ENCODE measurements at places on chromosomes 3 and 15. TPM values are rescaled to one million over a fixed set of nuclear protein-coding genes. Genes with fewer than 3 reads are reported as not detected.
A peak's percentile ranks its signal among the peaks of the same experiment; 100 is the strongest.

- DNase-seq = no peak
- no peak overlapping the region for H3K27ac ChIP-seq
- no peaks in the 10 kb centered on the region for H3K4me1 ChIP-seq
- H3K4me3 ChIP-seq = no peak overlapping the region
- H3K36me3 ChIP-seq = no peaks in the 10 kb centered on the region
Observed at GRCh38 chr15:70995383-70995970, 102.9 kb downstream of the LRRC49 start.

DNA sequence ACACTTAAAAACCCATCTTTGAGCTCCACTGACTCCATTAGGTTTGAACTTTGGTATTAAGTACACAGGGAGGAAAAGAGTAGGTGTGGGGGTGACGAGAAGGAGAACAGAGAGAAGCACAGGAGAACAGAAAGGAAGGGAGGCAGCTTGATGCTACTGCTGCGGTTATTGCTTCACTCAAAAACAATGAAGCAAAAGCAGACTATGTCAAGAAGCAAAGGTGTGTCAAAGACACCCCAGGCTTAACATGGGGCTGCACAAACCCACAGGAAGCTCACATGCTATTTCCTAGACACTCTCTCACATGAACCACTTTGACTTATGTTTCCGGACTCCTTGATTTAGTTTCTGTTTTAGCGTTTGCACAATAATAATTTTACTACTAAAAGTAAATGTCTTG lies 961.0 kb upstream of the CFAP20DC start:
- H3K36me3 ChIP-seq = peaks cover 17% of the 10 kb centered on the region
- DNase-seq = peak; percentile 78
- no peaks in the 10 kb centered on the region for H3K27me3 ChIP-seq
- H3K4me1 ChIP-seq = peaks cover 78% of the 10 kb centered on the region
- H3K4me3 ChIP-seq = peak overlapping the region; percentile 59

GRCh38 chr3:17546500-17547255 lies 195.8 kb downstream of the TBC1D5 start:
- H3K27ac ChIP-seq = no peak overlapping the region
- H3K4me3 ChIP-seq = no peak overlapping the region
- no peaks in the 10 kb centered on the region for H3K27me3 ChIP-seq

- no peaks in the 10 kb centered on the region for H3K36me3 ChIP-seq
- DNase-seq = no peak
- H3K27me3 ChIP-seq = peaks cover 4% of the 10 kb centered on the region
- H3K27ac ChIP-seq = no peak overlapping the region
- no peak overlapping the region for H3K4me3 ChIP-seq
- no peaks in the 10 kb centered on the region for H3K4me1 ChIP-seq
Observed at GRCh38 chr3:140276703-140277102, 341.7 kb downstream of the CLSTN2 start.

- no peak overlapping the region for H3K27ac ChIP-seq
- no peak for DNase-seq
- no peaks in the 10 kb centered on the region for H3K27me3 ChIP-seq
- peaks cover 28% of the 10 kb centered on the region for H3K36me3 ChIP-seq
- H3K4me1 ChIP-seq = peaks cover 6% of the 10 kb centered on the region
Observed at GRCh38 chr15:77144492-77145070, 73.7 kb upstream of the TSPAN3 start.

DNA sequence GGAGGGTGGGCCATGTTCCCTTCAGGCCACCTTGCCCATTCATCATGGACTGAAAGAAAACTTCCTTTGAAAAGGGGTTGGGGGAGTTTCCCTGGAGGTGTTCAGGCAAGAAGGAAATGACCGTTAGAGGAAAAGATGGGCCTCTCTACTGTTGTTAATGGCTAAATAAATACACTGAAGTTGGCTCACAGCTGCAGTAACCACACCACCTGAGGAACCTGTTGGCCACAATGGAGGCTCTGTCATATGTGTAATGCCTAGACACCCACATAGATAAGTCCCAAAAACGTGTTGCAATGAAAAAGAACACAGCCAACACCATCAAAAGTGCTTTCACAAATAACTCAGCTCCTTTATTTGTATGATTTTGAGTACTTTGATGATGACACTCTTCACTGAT lies 38.2 kb upstream of the FAM3D start:
- no peak for DNase-seq
- H3K27ac ChIP-seq = no peak overlapping the region
- no peaks in the 10 kb centered on the region for H3K27me3 ChIP-seq
- no peaks in the 10 kb centered on the region for H3K36me3 ChIP-seq

Gene CHRNA7
- not detected for total RNA-seq

Gene ALG1L2
- total RNA-seq = 0.60 TPM

Gene MYO5A
- total RNA-seq = 19.2 TPM
